ENCODE measurements at places on chromosomes 2 and 18.

DNA sequence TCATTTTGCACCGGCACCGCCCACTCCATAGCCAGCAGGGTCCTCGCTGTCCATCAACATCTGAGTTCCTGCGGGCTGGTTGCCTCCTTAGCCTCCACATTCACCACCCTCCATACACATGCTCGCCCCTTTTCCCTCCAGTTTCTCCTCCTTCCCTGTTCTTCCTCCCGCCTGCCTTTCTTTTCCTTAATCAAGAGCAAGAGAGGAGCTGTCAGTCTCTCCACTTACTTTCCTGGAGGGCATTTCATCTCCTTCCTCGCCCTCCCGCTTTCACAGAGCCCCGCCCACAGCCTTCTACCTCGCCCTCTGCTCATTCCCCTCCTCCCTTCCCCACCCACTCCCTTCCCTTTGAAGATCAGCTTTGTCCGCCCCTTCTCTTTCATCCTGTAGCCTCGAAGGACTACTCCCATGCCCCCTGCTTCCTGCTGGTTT lies 13.8 kb upstream of the ZBTB7C start:
- DNase-seq: no peak

GRCh38 chr2:241179899-241180298 lies 8.6 kb upstream of the ANO7 start:
- DNase-seq: no peak

DNA sequence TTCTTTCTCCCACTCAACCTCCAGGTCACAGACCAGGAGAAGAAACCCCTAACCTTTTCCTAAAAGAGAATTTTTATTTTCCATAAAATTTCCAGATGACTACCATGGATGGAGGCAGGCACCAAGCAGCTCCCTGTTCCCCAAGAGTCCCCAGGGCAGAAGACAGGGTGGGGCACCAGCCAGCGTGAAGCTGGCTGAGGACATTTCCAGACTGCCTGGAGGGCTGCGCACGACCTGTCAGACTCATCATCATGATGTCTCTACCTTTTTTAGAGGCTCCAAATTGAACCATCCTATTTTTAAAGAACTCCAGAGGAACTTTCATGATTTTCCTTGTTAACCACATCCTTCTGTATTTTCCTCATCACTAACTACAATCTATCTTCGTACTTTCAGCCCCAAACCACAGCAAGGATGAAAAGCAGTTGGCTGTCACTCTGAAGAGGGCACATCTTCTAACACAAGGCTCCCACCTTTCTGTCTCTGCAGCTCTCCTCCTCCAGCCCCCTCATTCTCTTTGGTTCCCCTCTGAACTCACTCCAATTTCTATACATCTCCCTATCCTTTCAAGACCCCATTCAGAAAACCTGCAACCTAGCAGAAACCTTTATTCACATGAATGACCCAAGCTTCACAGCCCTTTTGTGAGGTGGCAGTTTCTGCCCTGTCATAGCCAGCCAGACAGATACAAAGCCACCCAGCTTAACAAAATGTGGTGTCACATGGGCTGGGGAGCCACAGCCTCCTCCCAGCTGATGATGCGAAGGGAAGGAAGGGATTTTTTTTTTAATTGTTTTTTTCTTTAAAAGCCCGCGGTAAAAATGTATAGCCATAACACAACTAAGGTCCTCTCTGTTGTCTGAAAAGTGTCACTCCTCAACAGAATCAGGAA lies 11.1 kb downstream of the AMMECR1L start:
- DNase-seq: no peak

GRCh38 chr2:71606244-71606643 lies 152.9 kb downstream of the DYSF start:
- no peak for DNase-seq

DNA sequence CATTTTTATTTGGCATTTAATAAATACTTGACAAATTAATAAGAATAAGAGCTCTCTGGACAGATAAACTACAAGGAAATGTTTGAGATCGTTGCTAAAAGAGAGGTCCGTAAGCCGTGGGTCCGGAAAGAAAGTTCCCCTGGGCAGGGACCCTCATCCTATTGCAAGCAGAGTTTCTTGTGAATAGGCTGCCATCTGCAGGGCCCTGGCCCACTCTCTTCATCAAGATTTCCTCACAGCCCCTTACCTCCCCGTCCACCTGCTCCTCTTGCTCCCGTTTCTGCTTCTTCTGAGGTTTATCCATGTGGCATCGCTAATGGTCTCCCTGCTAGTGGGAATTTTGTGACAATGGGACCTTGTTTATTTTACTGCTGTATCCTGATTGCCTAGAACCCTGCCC lies 30.1 kb upstream of the MC5R start:
- DNase-seq: no peak

DNA sequence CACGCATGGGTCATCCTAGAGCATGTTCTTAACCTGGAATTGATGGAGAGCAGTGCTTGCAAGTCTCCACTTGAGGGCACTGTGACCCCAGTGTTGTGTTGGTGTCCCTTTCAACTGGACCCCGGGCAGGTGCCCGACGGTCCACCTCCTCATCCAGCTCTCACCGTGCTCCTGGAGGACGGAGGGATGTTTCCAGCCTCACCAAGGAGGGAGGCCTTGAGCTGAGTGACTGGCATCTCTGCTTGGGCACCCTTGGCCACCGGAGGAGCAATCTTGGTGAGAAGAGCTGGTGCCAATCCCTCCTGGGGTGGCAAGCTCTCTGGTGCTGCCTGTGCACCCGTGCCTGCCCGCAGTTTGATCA lies 45.4 kb upstream of the ASB18 start:
- peak; percentile 1 for DNase-seq

DNA sequence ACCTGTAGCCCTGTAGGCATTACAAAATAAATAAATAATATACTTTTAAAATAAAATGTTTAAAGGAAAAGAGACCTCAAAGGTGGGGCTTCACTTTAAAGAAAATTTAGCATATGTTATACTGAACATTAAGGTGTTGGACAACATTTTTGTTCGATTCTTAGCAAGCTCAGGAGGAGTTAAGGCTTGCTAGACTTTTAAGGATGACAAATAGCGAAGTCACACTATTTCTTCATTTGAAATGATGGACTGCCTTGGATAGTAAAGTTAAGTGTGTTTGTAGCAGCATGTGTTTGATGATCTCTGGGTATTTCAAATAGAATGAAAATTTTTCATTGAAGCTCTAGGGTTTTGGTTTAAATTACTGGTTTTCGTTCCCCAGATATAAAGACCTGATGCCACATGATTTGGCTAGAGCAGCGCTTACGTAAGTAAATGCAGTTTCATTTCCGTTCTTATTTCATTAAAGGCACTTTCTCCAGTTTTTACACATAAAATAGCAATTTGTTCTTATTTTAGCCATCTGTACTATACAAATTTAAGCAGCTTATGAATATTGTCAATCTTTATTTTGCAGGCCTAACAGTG lies 24.9 kb downstream of the HADHB start:
- DNase-seq: no peak
